ENCODE measurements at places on chromosomes 4 and X.

GRCh38 chr4:97504713-97505112, 638.6 kb downstream of the STPG2 start:
- DNase-seq = no peak

DNA sequence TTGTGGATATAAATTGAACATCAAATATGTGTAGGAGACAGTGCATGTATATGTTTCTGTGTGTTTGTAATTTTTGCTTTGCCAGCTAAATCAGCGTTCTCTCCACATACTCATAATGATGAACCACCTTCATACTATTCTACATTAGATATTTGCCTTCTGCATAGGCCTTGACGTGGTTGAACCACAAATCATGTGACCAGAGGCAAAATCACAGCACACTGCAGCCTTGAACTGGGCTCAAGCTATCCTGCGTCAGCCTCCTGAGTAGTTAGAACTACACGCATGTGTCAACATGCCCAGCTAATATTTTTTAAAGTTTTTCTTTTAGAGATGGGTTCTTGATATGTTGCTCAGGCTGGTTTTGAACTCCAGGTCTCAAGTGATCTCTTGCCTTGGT, 9.5 kb downstream of the UBQLN2 start:
- no peak for DNase-seq

DNA sequence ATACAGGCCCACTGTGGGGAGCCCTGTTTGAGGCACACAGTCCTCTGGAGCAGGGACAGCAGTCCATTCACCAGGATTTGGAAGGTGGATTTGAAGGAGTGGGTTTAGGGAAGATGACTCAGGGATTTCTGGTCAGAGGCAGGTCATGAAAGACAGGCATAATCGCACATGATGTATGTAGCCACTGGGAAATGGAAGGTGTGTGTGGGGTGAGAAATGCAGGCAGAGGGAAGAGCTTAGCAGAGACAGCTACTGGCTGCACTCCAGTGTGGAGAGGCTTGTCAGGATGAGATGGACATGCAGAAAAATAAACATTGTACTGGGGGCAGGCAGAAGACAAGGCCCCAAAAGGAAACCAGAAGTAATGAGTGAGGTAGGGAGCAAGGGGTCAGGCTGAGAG, 85.2 kb upstream of the STS start:
- no peak for DNase-seq

DNA sequence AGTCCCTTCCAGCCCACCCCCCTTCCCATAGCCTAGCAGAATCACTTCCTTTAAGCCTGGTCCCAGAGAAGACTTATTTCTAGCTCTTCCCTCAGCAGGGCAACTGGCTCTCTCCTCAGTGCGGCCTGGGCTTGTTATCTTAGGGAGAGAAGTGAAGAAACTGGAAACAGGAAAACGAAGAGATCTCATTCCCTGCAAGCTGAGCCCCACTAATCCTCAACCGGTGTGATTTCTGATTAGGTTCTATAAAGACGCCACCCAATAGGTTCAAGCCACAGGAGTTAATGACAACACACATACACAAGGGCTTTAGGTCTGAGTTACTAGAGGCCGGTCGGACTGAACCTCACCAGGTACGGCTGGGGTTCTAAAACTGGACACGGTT, 3.2 kb downstream of the GSX2 start:
- no peak for DNase-seq

GRCh38 chr4:106079616-106080015, 184.3 kb downstream of the NPNT start:
- no peak for DNase-seq

GRCh38 chrX:6777238-6778002, 242.5 kb upstream of the VCX3A start:
- no peak for DNase-seq

- DNase-seq = no peak
These were observed 44.8 kb downstream of the SMARCA1 start for GRCh38 chrX:129478516-129478915.

DNA sequence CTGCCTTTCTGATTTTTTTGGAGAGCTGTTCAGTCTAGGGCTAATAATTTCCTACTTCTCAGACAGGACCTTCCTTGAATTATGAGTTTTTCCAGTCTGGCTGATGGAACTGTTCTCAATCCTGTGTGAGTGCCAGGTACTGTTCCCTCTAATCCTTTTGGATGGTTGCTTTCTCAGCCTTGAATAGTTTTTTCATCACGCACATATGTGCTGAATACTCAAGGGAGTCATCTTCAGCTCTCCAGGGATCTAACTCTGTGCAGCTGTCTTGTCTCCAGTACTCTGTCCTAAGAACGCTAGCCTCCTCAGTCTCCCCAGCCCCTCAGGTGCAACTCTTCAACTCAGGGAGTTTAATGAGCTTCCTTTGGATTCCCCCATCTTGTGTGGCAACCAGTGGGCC, 93.2 kb downstream of the GASK1B start:
- no peak for DNase-seq
